ENCODE measurements at places on chromosomes 13 and 19.

GRCh38 chr19:8576273-8576993, 809 bp downstream of the MYO1F start:
- no peak for DNase-seq

DNA sequence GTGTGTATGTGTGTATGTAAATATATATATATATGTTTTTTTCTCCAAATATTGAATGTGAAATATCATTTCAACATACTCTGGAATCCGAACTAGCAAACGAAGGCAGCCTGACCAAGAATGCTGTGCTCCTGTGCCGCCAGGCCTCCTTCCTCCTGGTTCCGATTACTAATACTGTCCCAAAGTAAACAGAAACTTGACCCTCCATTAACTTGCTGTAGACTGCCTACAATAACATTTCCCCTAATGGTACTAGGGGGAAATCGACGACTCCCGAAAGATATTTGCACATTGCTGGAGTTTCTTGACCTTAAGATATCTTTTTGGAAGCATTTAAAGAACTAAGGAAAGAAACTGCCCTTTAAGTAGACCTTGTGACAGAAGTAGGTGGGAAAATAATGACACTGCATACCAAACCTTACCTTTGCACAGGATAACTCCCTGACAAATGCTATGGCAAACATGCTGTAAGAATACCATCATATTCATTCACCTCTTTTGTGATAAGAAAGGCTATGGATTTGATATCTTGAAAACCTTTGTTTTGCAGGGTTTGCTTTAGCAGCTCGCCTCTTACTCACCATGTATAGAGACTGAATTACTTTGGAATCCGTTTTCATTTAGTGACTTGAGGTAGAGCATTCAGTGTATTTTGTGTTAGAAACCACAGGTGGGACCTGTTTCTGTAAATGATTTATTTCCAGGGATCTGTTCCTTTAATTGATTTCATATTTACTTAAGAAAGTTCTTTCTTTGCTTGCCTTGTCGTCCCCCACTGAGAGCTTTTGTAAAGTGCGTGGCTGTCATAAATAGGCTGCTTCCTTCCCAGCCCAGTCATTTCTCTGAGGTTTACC, 80.1 kb downstream of the KLF5 start:
- DNase-seq: no peak

DNA sequence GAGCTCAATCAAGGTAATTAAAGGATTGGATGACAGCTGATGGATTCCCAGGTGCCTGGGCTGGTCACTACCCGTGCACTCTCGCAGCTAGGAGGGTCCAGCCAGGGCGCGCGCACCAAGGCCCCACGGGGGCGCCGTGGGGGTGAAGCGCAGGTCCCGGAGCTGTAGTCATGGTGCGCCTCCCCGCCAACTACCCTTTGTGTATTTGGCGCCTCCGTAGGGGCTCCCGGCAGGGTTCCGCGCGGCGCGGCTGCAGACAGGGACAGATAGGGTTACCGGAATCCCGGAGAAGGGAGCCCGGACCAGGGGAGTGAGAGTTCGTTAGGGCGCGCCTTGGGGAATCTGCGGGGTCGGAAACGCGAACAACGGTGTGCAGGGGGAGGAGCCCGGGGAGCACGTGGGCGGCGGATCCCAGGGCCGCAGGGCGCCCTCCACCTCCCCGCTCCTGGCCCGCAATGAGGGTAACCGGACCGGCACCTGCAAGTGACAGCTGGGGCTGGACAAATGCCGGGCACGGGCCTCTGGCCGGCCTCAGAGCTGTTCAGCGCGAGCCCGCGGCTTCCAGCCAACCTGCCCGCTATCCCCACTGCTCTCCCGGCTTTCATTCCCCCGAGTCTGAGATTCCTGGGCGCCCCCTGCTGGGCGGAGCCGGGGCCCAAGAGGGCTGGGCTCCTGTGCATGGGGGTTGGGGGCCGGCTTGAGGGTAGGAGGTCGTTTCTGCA, 3.4 kb upstream of the PRAM1 start:
- peak; percentile 60 for DNase-seq

DNA sequence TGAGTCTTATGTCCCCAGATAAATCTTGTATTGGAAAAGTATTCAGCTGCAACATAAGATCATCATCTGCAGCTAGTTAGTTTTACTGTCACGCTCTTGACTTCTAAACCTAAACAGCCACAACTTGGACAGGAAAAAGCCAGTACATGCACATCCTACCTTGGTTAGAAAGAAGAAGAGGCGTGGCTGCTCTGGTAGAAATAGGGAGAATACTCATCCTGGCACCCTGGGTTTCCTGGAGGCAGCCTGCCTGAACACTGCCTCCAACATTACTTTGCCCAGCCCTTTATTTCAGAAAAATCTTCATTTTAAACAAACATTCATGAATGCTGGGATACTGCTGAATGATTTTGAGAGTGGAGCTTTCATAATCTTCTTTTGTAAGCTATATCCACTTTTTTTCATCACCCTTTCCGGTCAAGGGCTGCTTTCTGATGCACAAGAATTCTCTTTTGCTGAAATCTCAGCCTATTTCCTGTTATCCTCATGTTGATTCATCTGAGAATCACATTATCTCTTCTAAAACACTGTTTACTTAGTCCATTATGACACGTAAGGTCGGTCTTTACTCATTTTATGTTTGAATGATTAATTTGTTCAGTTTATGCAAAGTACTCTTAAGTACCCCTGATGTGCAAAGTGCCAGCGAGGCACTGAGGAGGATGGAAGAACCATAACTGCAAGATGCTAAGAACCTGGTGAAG, 55.2 kb downstream of the STARD13 start:
- DNase-seq: no peak

DNA sequence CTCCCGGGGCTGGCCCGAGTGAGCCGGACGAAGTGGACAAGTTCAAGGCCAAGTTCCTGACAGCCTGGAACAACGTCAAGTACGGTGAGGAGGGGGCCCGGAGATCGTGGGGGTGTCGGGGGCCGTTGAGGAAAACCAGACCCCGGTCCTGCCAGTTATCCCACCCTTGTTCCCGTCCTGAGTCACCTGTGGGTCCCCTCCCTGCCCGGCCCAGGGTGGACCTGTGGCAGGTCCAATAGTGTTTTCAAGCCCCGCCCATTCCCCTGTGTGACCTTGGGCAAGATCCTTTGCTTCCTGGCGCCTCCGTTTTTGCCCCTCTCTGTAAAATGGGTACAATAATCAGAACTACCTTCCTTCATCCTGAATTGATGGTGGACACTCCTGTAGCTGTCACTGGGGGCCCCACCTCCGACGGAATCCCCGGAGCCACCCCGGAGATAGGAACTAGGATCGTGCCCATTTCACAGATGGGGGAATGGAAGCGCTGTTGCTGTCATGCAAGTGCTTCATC, 593 bp downstream of the ATG4D start:
- no peak for DNase-seq

GRCh38 chr13:31793246-31793645, 53.9 kb downstream of the RXFP2 start:
- no peak for DNase-seq

- no peak for DNase-seq
These were observed 28.9 kb upstream of the CYSLTR2 start for GRCh38 chr13:48624858-48625257.

DNA sequence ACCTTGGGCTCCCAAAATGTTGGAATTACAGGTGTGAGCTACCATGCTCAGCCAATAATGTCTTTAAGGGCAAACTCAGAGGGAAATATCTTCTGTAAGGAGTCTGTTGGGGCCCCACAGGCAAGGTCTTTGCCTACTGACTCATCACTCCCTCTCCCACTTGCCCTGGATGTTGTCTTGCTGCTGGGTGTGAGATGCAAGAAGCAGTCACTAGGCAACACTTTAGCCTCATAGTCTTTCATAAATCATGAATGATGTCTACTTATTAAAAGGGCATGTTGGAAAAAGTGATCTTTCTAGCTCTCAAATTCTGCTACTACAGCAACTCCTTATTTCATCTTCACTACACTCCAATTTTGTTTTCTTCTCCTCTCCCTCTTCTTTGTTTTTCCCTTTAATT, 34.6 kb upstream of the SLC10A2 start:
- no peak for DNase-seq

DNA sequence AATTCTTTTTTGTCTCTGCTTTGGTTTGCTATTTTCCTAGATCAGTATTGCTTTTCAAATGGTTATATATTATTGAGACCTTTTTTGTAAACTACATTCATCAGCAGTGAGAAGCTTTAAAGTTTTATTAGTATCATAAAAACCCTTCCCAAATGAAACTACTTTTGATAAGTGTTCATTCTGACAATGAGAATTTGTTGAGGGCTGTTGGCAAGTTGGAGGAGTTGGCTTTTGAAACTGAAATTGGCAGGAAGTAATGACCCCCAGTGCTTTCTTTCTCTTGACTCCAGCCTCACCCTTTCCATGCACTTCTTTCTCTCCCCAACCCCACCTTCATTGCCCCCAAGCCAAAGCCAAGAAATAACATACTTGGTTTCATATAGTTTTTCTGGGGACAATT, 113.8 kb downstream of the ZIC5 start:
- DNase-seq: no peak

DNA sequence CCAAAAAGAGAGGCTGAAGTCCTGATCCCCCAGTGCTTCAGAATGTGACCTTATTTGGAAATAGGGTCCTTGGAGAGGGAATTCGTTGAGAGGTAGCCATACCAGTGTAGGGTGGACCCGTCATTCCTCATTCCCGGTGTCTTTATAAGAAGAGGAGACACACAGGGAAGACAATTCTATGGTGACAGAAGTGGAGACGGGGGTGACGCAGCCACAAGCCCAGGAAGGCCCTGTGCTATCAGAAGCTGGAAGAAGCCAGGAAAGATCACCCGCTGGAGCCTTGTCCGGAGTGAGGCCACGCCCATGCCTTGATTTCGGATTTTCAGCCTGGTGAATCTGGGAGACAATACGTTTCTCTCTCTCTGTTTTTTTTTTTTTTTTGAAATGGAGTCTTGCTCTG, 2.6 kb upstream of the MYPOP start:
- DNase-seq: no peak

DNA sequence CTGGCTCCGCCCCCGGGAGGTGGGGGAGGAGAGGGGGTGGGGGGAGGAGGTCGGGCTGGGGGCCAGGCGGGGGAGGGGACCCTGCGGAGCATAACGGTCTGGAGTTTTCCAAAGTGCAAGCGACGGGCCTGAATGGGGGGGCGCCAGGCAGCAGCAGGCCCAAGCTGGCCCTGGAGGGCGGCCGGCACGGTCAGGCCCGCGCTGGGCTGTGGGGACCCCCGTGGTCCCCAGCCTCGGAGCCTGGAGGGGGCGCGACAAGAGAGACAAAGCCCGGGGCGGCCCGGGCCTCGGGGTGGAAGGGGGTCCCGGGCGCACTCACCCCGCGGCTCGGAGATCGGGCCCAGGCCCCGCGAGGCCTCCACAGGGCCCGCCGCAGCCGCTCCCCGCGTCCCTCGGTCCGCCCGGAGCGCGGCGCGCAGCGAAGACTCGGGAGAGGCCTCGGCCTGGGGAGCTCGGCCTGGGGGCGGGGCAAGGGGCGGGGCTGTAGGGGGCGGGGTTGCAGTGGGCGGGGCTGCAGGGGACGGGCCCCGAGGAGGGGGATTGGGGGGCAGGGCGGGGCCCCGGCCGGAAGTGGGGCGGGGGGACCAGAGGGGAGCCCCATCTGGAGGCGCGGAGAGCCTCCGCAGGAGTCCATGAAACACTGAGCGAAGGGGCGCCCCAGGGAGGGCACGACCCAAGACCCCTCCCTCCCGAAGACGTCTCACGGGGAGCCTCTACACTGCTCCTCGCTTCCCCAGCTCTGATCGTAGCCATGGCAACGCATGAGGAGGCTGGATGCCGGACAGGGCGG, 47.6 kb downstream of the PTPRS start:
- DNase-seq: peak; percentile 31

DNA sequence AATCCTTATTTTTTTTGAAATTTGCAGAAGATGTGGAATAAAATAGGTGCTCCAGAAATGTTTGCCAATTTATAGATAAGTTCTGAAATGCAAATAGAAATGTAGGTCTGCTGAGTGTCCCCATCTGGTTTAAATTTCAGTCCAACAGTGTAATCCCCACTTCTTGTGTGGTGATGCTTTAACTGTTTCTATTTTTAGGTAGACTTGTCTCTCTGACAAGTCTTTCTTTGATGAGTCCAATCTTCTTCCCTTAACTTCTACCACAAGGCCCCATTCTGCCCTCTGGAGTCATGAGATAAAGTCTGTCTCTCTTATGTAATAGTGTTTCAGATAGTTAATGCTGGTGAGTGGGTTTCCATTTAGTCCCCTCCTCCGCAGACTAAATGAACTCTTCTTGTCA, 390.4 kb downstream of the RFC3 start:
- no peak for DNase-seq

DNA sequence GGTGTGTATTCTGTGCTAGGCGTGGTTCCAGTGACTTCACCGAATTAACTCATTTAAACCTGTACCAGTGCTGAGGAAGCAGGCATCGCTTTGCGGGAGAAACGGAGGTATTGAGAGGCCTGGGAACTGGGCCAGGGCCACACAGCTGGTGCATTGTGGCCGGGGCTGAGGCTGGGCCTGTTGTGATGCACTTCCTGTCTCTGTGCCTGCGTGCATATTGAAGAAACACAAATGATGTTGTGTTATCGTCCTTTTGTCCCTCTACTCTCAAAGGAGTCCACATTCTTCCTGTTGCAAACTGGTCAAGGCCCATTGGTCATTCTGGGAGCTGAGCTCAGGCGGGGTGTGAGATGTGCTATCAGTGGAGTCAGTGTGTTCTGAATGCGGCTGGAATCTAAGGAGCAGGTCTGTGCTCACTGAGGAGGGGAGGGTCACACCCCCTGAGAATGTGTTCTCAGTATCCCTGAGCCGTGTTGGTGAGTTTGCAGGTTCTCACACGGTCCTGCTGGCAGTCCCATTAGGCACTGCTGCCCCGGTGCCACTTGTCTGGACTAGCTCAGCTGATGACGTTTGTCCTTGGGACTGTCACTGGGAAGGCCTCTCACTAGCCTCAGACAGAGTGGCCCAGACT, 62.1 kb downstream of the ARHGEF7 start:
- peak; percentile 84 for DNase-seq

DNA sequence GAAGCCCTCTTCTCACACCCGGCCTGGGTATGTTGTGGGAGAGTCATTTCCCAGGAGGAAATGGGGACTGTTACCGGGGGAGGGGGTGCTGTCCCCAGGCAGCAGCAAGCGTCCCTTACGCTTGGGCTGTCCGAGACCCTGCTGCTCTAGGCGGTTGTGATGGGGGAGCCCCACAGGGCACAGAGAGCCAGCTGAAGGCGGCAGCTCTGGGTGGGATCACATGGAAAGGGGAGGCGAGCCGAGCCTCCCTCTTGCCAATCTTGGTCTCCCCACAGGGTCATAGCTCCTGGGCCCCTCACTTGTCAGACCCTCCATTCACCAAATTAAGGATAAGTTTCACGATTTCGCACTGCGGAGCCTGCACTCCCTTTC, 22.0 kb downstream of the EPN1 start:
- no peak for DNase-seq

DNA sequence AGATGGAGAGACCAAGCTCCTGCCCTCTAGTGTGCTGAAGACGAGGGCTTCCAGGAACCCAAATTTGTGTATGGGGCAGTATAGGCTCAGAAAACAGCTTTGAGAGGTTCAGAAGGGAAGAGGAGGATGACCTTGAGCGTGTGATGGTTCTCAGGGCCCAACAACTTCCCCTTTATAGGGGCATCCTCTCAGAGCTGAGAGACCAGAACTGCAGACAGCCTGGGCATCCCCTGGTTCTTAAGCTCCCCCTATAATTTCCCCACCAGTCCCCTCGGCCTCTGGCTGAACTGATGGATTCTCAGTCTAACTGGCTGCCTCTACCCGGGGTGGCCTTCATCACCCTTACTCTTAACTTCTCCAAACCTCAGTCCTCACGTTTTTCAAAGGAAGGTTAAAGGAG, 167.5 kb downstream of the URI1 start:
- no peak for DNase-seq

Data from CD4-positive, alpha-beta memory T cell (primary cell).